ENCODE measurements at places on chromosomes 5 and 9. TPM values are rescaled to one million over a fixed set of nuclear protein-coding genes. Genes with fewer than 3 reads are reported as not detected.

SAXO1 gene
- total RNA-seq = 0.21 TPM

RLN2 gene
- total RNA-seq = not detected

FSD1L gene
- 27.5 TPM for total RNA-seq

RANBP3L gene
- total RNA-seq = 5.7 TPM

ANKRD18B gene
- total RNA-seq = 7.1 TPM

ZNF366 gene
- 2.9 TPM for total RNA-seq

SCGB3A1 gene
- not detected for total RNA-seq

ANGPTL2 gene
- 37.7 TPM for total RNA-seq

TPPP gene
- total RNA-seq = 4.1 TPM

C9orf78 gene
- total RNA-seq = 27.0 TPM

F2RL1 gene
- total RNA-seq = 8.2 TPM

FOXD4L6 gene
- not detected for total RNA-seq

ZNF483 gene
- 19.0 TPM for total RNA-seq

MAN2A1 gene
- 125 TPM for total RNA-seq

TMEM161B gene
- 48.9 TPM for total RNA-seq

LCN10 gene
- not detected for total RNA-seq

TMC1 gene
- total RNA-seq = 1.9 TPM

Measured in urinary bladder (tissue), 4 donors.